ENCODE measurements at places on chromosomes 12 and 14.
A peak's percentile ranks its signal among the peaks of the same experiment; 100 is the strongest.

DNA sequence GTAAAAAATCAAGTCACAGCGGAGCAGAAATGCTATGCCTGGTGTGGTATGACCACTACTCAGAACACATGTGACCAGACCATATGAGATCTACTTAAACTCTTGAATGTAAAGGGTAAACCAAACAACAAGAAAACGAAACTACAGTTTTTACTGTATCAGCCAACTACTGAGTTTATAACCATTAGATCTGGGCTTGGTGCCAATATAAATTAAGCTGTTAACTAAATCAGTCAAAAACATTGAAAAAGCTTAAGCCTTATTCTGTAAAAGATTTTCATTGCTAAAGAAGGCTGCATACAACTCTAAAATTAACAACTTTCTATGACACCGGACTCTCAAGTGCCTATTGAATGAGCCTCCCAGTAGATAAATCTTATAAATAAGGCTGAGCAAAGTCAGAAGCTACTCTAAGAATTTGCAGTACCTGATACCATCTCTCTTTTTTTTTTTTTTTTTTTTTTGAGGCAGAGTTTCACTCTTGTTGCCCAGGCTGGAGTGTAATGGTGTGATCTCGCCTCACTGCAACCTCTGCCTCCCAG, 35.4 kb downstream of the SPTLC2 start:
- DNase-seq, result peak; percentile 76

GRCh38 chr14:65840786-65841185, 428.3 kb downstream of the FUT8 start:
- DNase-seq, result peak; percentile 56

GRCh38 chr12:26120561-26121274, 4.1 kb downstream of the BHLHE41 start:
- peak; percentile 37 for DNase-seq

DNA sequence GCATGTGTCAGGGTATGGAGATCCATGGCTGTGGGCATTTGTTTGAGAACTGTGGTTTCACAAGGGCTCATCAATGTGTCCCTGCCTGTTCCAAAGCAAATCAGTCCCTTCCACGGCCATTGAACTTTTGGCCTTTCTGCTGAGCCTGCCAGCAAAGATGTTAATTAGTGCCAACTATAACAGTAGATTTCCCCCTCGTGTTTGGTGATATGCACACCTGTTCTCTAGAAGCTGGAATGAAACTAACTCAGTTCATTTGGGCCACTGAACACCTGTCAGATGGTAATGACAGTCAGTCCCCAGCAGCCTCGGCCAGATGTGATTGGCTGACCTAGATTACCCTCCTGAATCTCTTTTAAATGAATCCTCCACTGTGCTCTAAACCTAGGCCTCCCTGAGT, 43.2 kb downstream of the IRAK3 start:
- no peak for DNase-seq

DNA sequence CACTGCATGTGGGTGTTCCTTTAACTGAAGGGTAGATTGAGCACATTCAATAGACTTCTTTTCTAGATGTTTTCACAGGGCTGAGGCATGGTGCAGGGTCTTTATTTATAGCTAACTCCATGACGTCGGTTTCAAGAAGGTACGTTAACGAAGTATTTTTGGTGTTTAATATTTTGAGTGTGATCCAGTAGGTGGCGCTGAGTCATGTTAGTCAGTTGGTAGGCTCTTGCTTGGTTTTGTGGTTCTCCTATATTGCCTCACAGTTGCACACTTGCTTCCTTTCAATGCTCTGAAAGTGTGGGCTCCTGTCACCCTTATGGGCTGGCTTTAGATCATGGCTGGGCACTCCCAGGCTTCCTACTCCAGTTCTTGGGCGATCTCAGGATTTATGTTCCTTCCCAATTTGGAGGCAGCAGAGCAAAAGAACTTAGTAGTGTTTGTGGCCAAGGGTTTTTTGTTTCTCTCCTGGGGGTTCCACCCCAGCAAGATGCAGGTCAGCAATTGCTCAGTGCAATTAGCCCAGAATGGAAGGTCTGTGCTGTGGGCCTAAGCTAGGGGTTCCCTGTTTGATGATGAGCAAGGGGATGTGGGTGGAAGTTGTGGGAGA, 471.6 kb upstream of the FOXG1 start:
- peak; percentile 30 for DNase-seq

- no peak for DNase-seq
These were observed 18.2 kb downstream of the FAM222A start for GRCh38 chr12:109731806-109732205.

GRCh38 chr12:32264961-32265360, 134.4 kb upstream of the FGD4 start:
- DNase-seq, result no peak

GRCh38 chr12:9124383-9125031, 8.8 kb upstream of the A2M start:
- no peak for DNase-seq

DNA sequence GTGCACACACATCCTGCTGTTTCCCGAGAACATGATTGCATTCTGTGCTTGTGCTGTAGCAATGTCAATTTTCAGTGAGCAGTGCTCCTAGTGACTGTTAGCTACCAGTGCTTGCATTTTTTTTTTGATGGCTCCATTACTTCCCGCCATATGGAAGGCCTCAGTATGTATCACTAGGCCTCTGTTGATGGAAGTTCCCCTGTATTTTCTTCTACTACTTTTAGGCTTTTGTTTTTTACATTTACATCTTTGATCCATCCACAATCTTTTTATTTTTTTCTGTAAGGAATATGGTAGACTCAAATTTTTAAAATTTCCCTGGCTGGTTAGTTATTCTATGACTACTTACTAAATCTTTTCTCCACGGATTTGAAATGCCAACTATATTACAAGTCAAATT, 49.1 kb downstream of the ZNF664 start:
- DNase-seq, result no peak

DNA sequence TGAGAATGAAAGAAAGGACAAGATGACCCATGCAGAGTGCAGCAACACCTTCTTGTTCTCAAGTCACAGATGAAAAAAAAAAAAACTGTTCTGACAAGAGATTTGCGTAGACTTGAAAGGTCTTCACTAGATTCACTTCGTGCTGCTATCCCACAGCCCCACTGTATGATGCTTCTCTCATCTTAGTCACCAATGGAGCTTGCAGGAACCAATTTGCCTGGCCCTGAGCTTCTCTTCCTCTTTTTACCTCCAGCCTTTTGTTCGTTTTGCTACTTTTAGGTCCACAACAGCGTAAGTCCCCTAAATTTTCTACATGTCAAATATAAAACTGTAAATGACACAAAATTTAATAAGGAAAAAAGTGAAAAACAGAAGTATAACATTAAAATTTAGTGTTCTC, 107.9 kb upstream of the NAP1L1 start:
- DNase-seq, result no peak

- peak; percentile 77 for DNase-seq
These were observed 33.8 kb downstream of the DMAC2L start for GRCh38 chr14:50345846-50346422.

GRCh38 chr14:52219488-52220084, 47.9 kb upstream of the PTGDR start:
- no peak for DNase-seq

DNA sequence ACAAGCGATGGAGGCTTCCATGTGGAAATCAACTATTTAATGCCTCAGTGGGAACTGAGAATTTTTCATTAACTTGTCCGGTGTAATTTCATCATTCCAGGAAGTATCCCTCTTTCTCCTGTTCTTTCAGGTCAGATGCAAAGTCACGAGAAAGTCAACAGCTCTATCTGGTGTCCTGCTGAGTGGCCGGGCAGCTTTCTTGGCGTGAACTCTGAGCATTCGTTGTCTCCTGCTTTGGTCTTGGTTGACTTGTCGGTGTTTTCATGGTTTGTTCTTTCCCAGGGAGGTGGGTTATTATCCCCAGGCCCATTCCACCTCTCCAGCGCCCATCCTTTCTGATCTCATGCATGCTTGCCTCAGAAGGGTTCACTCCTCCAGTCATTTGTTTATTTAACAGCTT, 149.1 kb downstream of the GLT1D1 start:
- no peak for DNase-seq

DNA sequence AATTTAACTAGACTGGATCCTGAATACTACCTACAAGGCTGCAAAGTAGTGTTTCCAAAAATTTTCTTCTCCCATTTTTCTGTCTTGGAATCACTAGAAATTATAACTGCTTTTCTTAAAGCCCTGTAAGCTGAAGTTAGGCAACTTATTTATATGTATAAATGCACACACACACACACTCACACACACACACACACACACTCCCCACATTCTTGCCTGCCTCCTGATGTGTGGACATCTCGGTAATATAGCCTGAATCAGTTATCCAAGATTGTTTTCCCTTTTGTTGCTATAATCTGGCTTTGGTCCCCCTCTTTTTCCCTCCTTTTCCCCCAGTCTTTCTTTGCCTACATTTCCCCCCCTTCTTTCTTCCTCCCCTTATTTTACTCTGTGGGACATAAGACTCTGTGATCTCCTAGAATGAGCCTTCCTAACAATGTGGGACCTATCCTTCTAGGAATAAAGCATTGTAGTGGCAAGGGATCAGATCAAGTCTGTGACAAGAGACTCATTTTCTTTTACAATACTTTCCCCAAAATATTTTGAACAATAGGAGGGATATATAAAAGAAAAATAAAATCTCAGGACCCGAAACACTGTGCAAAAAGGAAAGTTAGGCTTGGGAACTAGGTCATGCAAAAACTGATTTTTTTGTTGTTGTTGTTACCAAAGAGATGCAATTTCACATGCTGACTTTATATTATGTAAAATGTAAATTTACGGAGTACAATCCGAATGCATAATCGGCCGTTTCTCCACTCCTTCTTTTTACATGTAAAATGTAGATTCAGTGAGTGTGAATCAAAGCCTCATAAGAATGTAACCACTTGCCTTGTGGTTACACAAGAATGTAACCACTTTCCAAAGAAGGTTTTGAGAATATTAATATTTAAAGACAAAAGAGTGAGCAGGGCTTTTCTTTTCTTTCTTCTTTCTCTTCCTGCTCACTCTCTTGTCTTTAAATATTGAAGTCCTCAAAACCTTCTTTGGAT, 26.3 kb upstream of the CD69 start:
- peak; percentile 55 for DNase-seq

- no peak for DNase-seq
These were observed 38.8 kb upstream of the WSCD2 start for GRCh38 chr12:108090107-108090899.

DNA sequence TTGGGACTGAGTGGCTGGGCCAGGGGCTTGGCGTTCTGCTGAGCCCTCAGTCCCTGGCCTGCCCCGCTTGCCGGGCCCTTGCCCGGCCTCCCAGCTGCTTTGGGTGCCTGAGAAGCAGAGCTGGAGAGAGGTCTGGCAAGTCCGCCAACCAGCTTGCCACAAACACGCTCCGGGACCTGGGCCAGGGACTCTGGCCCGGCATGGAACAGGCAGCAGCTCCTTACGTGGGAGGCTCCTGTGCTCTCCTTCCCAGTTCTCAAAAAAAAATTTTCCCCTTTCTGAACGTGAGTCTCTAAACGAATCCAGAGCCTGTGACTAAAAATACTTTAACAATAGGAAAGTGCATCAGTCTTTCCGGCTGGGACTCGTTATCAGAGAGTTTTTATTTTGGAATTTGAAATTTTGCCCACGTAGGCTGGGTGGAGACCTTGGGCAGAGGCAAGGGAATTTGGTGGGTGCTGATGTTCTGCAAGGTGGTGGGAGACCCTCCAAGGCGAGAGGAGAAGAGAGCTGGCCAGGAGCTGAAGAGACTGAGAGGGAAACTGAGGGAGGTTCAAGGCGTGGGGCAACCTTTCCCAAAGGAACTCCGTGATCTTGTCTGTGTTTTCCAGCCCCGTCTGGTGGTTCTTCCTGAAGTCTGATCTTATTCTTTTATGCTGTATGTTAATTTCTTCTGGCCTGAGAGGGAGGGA, 6.8 kb upstream of the NR4A1 start:
- DNase-seq, result peak; percentile 91

DNA sequence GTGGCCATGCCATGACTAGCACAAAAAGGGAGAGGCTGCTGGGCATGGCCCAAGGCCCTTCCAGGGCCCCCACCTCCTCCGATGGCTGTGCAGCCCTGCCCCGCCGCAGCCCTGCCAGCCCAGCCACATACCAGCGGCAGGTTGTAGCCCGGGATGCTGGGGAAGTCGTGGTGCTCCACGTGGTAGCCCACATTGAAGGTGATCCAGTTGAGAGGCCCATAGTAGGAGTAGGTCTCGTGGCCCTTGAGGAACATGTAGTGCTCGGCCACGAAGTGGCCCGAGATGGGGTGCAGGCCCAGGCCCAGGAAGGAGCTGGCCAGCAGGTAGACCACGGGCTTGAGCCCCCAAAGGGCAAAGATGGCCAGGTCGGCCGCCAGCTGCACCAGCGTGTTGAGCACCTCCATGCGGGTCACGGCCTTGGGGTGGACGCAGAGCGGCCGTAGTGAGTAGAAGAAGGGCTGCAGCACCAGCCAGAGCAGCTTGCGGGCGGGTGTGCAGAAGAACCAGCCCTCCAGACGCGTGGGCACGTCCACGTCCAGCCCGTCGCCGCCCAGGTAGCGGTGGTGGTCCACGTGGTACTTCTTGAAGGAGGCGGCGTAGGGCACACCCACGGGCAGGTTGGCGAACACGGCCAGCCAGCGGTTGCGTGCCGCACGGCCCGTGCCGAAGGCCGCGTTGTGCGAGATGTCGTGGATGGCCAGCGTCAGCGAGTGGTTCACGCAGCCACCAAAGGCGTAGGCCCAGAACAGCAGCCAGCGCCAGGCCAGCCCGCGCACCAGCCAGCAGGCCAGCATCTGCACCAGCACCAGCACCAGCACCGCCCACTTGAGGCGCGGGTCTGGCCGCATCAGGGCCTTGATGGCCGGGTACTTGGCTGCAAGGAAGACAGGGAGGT, 10.4 kb downstream of the DEGS2 start:
- DNase-seq, result no peak

DNA sequence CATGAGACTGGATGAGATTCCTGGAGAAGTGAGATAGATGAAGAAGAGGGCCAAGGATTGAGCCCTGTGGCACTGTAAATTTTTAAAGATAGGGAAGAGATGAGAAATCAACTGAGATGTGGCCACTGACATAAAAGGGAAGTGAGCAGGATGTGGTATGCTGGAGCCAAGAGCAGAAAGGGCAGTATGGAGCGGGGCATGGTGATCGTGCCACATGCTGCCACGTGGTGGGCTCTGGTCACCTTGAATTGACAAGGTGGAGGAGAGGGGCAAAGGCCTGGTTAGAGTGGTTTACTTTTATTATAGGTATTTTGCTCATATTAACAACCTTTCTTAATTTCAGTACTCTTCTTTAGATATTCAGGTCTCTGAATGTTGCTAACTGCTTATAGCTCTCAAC, 257.9 kb downstream of the NEDD1 start:
- DNase-seq, result no peak

- DNase-seq, result no peak
These were observed 205.6 kb downstream of the KIF26A start for GRCh38 chr14:104343690-104344640.

- DNase-seq, result peak; percentile 15
These were observed 61.6 kb downstream of the PLEKHA5 start for GRCh38 chr12:19191089-19191488.

- DNase-seq, result no peak
These were observed 62.1 kb downstream of the ADGRD1 start for GRCh38 chr12:131015581-131016337.

DNA sequence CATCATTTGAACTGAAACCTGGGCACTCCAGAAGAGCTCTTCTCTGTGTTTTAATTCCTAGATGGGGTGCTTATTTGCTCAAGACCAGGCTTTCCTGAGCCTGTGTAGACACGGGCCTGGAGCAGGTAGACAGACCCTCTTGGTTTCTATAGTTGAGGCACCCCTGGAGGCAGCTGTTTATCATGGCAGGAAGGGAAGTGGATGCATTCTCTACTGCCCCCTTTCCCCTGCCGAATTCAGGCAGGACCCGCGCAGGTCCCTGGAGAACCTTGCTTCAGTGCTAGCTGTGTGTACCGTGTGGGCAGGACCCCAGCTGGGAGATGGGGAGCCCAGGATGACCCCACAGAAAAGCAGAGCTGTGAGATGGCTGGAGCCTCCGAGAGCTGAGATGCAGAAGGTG, 6.0 kb downstream of the CACNA1C start:
- DNase-seq, result no peak

All from astrocyte of the hippocampus (primary cell).